Hindlimb muscle (tissue), 1 donor: ENCODE measurements at places on chromosomes 12 and 14.
A peak's percentile ranks its signal among the peaks of the same experiment; 100 is the strongest.

GRCh38 chr12:46744283-46744682, 81.5 kb downstream of the SLC38A4 start:
- no peak for DNase-seq

GRCh38 chr14:105711841-105712460, 185.6 kb downstream of the TMEM121 start:
- DNase-seq = peak; percentile 4

DNA sequence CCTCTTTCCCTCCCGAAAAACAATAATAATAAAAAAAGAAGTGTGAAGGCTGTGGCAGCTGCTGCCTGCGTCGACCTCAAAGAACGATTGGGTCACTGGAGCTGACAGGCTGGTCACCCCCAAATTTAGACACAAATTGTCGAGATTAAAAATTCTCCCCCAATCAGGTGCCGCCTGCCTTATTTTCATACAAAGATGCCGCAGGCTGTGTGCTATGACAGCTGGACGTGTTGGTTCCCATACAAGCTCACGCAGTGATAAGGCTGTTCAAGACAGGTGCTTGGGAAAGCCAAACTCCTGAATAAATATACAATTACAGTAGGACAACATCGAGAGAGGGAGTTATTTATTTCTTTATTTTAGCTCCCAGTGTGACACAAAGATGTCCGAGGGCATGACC, 1041.8 kb downstream of the VRK1 start:
- no peak for DNase-seq

DNA sequence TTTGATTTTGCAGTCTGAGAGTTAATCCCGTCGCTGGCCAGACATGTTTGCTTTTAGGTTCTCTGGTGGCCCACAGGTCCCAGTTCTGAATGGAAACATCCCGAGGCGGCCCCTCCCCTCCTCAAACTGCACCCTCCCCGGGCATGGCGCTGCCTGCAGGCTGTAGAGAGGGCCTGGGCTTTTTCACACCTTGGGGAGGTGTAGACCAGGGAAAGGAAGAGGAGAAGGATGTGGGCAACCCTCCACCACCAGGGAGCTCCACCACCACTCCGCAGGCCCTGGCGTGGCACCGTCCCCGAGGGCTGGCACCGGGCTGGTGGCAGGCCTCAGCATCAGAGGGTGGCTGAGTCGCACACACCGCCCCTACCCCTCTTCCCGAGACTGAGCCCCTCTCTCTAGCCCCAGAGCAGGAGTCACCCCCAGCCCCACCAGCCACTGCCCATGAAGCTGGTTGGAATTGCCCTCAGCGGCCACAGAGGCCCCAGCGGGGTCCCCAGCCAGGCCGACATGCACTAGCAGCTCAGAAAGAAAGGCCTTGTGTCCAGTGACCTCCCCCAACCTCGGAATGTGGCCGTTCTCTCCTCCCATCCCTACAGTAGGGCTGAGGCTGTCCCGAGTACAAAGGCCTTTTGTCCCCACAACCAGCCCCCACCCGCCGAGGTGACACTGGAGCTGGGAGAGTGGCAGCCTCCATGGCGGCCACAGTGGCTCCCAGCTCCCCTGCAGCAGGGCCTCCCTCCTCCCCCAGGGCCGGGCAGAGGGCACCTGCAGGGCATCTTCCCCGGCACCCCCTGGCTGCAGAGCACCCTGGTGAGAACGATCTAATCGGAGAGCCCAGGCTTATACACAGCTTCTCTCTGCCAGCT, 23.5 kb upstream of the INF2 start:
- no peak for DNase-seq

- DNase-seq = peak; percentile 67
Measured at GRCh38 chr14:32710731-32711680, 227.7 kb upstream of the NPAS3 start.

GRCh38 chr14:54343272-54344121, 53.3 kb upstream of the CDKN3 start:
- no peak for DNase-seq

DNA sequence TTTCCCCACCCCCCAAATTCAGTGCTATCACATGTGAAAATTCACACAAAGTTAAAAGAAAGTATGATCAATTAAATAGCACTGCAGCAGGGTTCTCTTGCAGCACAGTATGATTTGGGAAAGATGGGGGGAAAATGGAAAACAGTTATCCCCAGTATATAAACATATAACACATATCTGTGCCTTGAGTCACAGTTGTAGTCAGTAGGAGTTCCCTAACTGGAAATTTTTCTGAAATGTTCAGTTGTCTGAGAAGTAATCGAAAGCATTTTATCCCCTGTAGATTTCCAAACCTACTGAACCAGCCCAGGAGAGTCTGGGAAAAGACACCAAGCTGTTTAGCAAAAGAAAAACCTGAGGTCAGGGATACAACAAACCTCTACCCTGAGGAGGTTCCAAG, 47.0 kb downstream of the C12orf50 start:
- no peak for DNase-seq

- no peak for DNase-seq
Measured at GRCh38 chr12:111488271-111488670, 82.5 kb downstream of the SH2B3 start.

DNA sequence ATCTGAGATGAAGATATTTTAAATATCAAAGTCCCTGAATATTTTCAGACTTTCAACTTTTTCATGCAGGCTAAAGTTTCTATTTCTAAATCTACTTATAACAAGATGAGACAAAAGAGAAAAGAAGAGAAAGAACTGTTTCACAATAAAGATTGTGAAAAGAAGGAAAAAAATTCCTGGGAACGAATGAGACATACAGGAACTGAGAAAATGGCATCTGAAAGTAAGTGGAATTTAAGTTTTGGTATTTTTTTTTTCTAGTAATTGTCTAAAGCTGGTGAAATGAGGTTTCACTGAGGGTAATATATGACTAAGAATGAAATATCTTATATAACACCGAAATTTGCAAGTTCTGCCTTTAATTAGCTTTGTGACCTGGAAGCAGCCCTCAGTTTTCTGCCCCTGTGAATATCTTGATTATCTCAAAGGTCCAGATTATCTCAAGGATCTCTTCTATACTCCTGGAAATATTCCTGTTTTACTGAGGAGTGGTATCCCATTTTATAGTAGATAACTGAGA, 55.7 kb upstream of the PRPF39 start:
- no peak for DNase-seq

GRCh38 chr12:116301621-116302020, 24.1 kb upstream of the MED13L start:
- no peak for DNase-seq
